ENCODE measurements at places on chromosomes 16 and 17. TPM values are rescaled to one million over a fixed set of nuclear protein-coding genes. Genes with fewer than 3 reads are reported as not detected.

Gene KRT13
- total RNA-seq: 20.7 TPM

Gene TP53TG3
- total RNA-seq: not detected

Gene HP
- total RNA-seq: not detected

Gene FNDC8
- not detected for total RNA-seq

Gene ODAD4
- 0.94 TPM for total RNA-seq

Gene HAP1
- total RNA-seq: not detected

Gene ST6GALNAC1
- total RNA-seq: 0.47 TPM

Gene ELMO3
- total RNA-seq: 0.15 TPM

Gene EPN3
- total RNA-seq: not detected

Gene CRYM
- total RNA-seq: 0.79 TPM

Gene TIMM22
- 20.9 TPM for total RNA-seq

Gene LAT
- total RNA-seq: 12.3 TPM

Gene PROCA1
- total RNA-seq: 0.40 TPM

Gene CASKIN1
- total RNA-seq: not detected

Gene ABI3
- total RNA-seq: 4.8 TPM

Gene SEPTIN1
- total RNA-seq: 2.2 TPM

Gene CBFA2T3
- total RNA-seq: 1.5 TPM

Gene MED1
- 21.5 TPM for total RNA-seq

Gene GRAPL
- total RNA-seq: 2.2 TPM

Gene WSB1
- total RNA-seq: 200 TPM

Gene ACACA
- 56.1 TPM for total RNA-seq

Gene KRT20
- total RNA-seq: not detected

Gene MRPL12
- total RNA-seq: 27.5 TPM

Gene WFDC1
- total RNA-seq: 43.8 TPM

Gene NMRAL1
- 32.9 TPM for total RNA-seq

Gene UTS2R
- total RNA-seq: not detected

Gene NUBP1
- 36.6 TPM for total RNA-seq

Gene TLCD2
- total RNA-seq: 4.7 TPM

Gene GALR2
- not detected for total RNA-seq
